GM20000 (cell line): ENCODE measurements at places on chromosomes 11 and 22.

- no peak for DNase-seq
Measured at GRCh38 chr11:122791411-122791810, 46.9 kb upstream of the CRTAM start.

- no peak for DNase-seq
Measured at GRCh38 chr11:124533626-124534025, 9.8 kb downstream of the OR8B12 start.

GRCh38 chr11:6856871-6857270 is 6.0 kb upstream of the OR10A2 start:
- peak; percentile 25 for DNase-seq

GRCh38 chr11:114110952-114111947 is 51.7 kb downstream of the ZBTB16 start:
- DNase-seq = no peak

GRCh38 chr22:19554834-19555404 is 30.7 kb upstream of the CLDN5 start:
- no peak for DNase-seq

- DNase-seq = no peak
Measured at GRCh38 chr11:35056391-35057093, 82.4 kb upstream of the CD44 start.

DNA sequence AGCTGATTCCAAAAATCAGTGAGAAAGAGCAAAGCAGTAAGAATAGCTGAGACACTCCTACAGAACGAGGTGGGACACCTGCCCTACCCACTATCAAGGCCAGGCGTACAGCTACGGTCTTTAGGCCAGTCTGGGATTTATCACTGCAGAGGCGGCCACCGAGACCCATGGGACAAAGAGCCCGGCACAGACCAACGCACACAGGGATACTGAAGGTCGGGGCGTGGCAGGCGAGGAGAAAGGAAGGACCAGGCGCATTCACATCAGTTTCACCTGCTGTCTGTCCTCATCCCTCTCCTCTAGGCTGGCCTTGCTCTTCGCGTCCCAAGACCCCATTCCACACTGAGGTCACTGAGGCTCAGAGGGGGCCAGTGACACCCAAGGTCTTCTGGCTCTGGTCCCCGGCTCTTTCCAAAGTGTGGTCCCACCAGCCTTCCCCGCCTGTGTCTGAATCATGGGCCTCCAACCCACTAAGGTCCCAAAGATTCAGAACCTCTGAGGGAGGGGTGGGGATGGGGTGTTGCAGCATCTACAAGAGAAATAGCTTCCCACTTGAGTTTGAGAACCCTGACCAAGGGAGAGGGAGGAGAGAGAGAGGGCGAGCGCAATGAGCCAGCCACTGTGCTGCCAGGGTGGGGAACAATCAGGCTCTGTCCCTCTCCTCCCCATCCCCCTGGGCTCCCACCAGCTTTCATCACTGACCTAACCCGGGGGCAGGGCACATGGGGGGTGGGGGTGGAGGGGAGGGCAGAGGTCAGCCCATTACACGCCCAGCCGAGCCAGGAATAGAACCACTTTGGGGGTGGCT is 7.2 kb upstream of the PICK1 start:
- no peak for DNase-seq

- DNase-seq = peak; percentile 62
Measured at GRCh38 chr11:104164028-104164520, at the start of gene PDGFD. TSS of gene PDGFD (minus strand) at chr11:104164147.

- DNase-seq = no peak
Measured at GRCh38 chr11:8011981-8012444, 24.9 kb downstream of the EIF3F start.

- DNase-seq = no peak
Measured at GRCh38 chr22:33022231-33022630, 36.0 kb downstream of the SYN3 start.

DNA sequence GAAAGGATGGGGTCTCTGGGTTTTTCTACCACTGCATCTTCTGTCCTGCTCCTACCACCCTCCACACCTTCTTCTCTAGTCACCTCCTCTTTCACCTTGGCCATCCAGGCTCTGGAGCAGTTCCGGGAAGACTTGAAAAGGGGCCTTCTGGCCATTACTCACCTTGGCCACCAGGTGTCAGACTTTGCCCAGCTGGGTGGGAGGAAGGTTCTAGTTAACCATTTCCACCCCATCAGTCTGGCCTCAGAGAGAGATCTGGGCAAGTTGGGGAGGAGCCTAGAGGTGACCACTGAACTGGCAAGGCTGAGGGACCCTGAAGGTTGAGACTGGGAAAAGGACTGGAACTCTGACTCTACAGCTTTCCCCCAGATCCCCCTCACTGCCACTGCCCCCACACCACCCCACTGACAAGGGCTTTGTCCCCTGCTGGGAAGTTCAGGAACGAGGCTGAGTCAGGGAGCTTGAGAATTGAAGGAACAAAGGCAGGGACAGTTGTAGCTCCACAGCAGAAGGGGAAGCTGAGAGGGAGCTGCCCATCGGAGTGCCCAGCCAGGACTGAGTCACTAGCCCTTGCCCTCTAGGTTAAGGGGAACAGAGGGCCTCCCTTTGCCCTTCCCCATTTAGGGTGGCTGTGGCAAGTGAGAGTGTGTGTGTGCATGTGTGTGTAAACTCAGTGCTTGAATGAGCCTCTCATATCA is 3.7 kb upstream of the POLD4 start:
- DNase-seq = peak; percentile 81

DNA sequence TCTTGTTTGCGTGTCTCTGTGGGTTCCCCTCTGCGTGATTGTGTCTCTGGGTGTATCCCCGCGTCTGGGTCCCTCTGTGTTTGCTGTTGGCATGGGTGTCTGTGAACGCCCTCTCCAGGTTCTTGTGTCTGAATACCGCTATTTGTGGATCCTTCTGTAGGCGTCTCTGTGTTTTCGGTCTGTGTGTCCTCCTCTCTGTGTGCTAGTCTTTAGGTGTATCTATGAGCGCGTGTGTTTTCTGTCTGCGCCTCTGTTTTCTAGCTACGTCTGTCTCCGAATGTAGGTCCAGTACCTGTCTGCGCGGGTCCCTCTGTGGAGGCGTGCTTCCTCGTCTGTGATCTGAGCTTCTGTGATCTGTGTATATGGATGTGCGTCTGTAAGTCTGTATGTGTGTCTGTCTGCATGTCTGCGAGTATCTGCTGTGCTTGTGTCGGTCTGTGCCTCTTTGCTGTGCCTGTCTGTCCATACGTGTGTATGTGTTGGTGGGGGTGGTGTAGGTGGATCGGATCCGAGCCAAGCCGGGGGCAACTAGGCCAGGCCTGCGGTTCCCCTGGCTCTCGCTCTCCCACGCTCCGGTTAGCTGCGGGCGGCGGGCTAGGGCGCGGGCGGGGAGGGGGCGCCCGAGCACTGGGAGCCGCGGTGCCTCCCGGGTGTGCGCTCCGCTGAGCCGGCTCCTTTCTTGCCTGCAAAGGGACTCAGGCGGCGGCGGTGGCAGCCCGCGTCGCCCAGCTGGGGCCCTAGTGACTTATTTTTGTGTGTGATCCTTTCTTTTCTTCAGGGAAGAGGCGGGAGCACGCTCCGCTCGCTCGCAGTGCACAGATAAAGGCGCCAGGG is 105.3 kb upstream of the E2F8 start:
- DNase-seq = peak; percentile 55

GRCh38 chr22:43172191-43172590 is 14.7 kb downstream of the TTLL12 start:
- DNase-seq = no peak

GRCh38 chr11:114563077-114563476 is 3.4 kb upstream of the NXPE1 start:
- no peak for DNase-seq

DNA sequence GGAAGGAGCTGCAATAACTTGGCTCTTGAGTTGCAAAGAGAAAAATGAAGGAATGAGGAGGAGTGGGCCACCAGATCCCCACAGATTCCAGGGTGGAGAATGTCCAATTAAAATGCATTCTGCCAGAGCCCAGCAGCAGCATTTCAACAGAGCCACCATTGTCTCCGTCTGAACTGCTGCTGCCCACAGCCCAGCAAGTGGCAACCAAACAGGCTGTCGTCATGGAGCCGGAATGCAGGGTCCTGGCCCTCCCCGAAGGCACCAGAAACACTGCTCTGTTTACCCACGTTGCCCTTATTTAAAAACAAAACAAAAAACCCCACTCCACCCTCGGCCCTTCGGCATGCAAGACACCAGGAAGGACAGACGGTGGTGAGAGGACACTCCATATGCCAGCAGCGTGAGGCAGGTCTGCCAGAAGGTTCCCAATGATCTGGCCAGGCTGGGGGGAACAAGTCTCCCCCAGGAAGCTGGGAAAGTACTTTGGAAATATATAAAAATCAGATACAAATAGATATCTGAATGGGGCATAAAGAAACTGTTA is 32.5 kb downstream of the PLEKHA7 start:
- no peak for DNase-seq

- DNase-seq = no peak
Measured at GRCh38 chr22:35454416-35455054, 54.6 kb downstream of the MCM5 start.

GRCh38 chr11:126607374-126607773 is 251.9 kb downstream of the ST3GAL4 start:
- DNase-seq = peak; percentile 52

DNA sequence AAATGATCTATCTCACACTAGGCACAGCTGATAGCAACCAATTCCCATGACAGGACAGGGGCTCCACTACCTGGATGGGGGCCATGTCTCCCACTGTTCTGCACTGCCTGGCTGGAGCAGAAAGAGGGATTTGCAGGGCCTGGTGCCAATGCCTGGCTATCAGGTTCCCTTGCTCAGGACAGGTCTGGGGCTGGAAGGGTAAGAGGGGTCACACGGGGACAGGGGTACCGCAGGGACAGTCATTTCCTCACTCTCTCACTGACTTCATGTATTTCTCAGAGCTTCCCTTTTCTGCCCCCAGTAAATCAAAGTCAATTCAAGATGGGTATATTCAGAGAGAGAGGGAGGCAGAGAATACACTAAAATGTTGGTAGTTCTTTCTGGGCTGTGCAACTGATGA is 119.1 kb upstream of the CSNK2A3 start:
- DNase-seq = no peak

DNA sequence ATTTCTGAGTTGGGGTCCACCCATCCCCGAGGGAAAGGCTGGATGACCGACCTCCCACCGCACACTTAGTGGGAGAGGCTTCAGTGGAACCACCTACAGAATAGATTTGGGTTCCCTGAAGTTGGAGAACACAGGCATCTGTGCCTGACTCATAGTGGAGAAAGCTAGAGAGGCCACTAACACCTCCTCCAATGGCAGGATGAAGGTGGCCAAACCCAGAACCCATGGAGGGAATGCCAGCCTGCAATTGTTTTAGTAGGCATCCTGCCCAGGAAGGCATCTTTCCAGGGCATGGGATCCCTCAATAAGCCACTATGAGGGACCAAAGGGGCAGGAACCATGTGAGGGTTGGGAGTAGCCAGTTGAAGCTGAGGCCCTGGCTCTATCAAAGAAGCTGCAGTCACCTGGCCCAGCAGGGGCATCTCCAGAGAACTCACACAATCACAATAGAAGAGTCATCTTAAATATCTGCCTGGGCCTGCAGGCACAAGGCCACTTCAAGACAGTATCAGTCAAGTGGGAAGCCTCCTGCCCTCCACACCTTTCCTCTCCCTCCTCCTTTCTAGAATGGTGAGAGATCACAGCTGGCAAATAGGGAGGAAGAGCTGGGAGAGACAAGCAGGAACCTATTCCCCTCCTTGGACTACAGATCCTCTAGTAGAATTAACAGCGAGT is 124.1 kb upstream of the CSNK2A3 start:
- DNase-seq = no peak

DNA sequence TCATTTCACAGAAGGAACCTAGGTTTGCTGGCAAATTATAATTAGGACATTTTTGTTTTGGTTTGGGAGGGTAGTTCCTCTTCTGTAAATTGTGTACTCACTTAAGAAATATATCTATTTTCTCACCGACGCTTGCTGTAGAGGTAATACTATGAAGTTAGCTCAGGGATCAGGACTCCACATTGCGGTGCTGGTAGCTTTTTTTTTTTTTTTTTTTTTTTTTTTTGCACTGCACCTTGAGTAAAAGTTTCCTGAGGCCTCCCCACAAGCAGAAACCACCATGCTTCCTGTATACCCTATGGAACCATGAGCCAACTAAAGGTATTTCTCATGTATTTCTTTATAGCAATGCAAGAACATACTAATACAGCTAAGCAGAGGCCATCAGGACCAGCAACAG is 14.7 kb downstream of the UBTFL1 start:
- DNase-seq = no peak

GRCh38 chr11:134508219-134508990 is 96.4 kb upstream of the B3GAT1 start:
- DNase-seq = no peak

DNA sequence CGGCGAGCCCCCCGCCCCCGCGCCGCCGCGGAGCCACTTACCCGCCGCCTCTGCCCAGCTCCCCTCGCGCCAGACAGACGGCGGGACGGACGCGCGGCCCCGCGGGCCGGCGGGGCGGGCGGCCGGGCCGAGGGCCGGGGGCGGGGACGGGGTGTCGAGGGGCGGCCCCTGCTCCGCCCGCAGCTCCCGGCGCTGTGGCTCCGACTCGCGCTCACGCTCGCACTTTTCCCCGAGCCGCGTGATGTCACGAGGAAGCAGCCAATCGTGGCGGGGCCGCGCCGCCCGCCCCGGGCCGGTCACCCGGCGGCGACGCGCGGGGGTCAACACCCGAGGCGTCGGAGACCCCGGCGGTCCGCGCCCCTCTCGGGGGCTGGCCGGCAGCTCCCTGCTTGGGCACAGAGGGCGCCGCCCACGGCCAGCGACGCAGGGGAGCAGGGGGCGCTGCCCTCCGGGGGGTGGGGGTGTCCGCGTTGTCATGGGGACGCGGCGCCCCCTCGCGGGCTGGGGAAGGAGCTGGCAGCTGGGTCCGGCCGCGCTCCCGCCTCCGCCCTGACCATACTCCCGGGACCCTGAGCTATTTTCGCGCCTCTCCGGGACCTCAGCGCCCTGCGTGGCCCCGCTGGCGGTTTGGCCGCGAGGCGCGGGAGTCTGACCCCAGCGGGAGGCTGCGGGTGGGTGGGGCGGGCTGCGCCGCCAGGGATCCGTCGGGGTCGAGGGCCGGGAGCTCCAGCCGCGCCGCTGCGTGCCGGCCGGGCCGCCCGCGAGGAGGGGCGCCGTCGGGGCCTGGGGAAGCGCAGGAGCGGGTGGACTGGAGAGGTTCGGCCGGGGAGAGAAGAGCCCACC is at the start of gene CHRM4:
Gene CHRM4 (minus strand): TSS at position 199 of the 843 bp plus-strand sequence. CDS start 5,219 bp downstream, outside the sequence.
- peak; percentile 87 for DNase-seq
